ENCODE measurements at places on chromosomes 1 and 21. TPM values are rescaled to one million over a fixed set of nuclear protein-coding genes. Genes with fewer than 3 reads are reported as not detected.

DNA sequence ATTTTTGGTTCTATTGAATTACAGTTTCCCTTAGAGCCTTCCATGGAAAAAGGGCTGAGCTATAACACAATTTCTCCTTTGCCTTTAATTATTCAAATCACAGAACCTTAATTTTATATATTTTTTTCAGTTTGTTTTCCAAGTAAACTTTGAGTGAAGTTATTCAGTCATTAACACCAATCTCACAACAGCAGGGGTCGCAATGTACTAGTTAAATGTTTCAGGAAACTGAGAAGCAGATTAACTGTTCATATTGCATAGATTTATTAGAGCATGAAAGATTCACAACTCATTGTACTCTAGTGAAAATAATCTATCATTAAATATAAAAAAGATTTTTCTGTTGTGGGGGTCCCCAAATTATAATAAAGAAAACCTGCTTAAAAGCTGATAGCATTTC is 64.1 kb downstream of the KIFAP3 start:
- H3K4me1 ChIP-seq: no peaks in the 10 kb centered on the region
- no peak overlapping the region for H3K27ac ChIP-seq
- no peaks in the 10 kb centered on the region for H3K36me3 ChIP-seq
- DNase-seq: no peak

The S100A2 gene
- not detected for total RNA-seq

The CA14 gene
- 0.63 TPM for total RNA-seq

DNA sequence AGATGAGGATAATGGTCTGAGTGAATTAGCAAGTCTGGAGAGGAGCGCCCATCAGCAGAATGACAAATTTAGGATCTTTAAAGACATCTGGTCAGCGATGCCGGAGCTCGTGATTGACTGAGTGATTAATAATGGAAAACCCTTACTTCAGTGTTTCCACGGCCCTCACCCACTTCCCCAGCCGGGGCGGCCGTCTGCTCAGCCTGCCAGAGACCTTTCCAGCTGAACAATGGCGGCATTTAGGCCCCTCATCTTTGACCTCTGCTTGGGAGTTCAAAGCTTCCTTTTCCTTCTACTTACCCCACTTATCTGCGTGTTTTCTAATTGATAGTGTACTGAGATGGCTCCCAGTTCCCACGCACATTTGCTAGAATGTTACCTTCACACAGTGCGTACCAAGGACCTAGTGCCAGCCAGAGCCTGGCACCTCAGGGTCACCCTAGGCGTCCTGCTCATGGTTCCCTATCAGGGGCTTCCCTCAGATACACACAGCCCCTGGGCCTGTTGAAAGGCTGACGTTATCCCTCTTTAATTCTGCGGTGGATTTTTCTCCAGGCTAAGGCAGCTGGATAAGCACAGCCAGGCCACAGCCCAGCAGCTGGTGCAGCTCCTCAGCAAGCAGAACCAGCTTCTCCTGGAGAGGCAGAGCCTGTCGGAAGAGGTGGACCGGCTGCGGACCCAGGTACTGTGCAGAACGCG is 232.8 kb downstream of the SDCCAG8 start:
- peak; percentile 66 for DNase-seq
- no peaks in the 10 kb centered on the region for H3K4me1 ChIP-seq
- H3K27me3 ChIP-seq: no peaks in the 10 kb centered on the region
- no peak overlapping the region for H3K4me3 ChIP-seq
- H3K36me3 ChIP-seq: peaks cover 10% of the 10 kb centered on the region

The GPR153 gene
- total RNA-seq: 2.4 TPM

DNA sequence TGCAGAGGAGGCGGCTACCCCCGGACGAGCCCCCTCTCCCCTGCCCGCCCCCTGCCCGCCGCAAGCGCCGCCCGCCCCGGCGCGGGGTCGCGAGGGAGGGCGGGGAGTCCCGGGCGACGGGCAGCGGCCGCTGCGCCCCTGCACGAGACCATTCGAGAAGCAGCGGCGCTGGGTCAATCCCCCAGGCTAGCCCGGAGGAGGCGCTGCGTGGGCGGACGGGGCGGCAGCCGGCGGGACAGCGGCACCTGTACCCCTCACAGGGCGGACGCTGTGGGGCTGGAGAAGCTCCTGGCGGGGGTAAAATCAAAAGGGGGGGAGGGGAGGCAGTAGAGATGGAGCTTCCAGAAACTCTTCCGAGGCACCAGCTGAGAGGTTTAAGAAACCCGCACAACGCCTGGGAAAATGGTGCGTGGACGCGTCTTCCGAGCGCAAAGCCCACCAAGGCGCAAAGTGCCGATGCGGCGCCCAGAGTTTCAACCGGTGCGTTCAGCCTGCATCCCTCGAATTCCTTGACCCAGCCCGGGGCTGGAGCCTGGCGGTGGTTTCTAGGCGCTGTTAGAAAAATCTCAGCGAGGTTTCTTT is at the start of gene PLPPR5:
PLPPR5 (minus strand) TSS at position 1 of the 582 bp plus-strand sequence. CDS start 190 bp downstream, outside the sequence.
- no peak within 1 kb of the TSS for H3K27ac ChIP-seq
- H3K4me3 ChIP-seq: peak within 1 kb of the TSS; percentile 35
- peaks cover 21% of the 10 kb centered on the region for H3K27me3 ChIP-seq
- H3K4me1 ChIP-seq: peaks cover 15% of the 10 kb centered on the region

The ADCY10 gene
- 0.11 TPM for total RNA-seq

DNA sequence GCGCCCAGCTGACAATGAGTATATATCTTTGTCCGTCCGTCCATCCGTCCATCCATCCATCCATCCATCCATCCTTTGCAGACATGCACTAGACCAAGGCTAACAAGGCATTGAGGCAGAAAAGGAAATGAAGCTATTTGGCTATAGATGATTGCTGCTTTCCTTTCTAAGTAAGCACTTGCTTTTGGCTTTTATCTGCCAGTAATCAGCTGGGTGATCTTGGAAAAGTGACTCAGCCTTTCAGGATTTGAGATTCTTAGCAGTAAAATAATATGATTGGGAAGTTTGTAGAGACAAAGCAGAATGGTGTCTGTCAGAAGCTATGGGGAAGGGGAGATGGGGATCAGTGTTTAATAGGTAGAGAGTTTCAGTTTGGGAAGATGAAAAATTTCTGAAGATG is 22.7 kb downstream of the ZFYVE9 start:
- no peak overlapping the region for H3K27ac ChIP-seq
- H3K27me3 ChIP-seq: no peaks in the 10 kb centered on the region
- no peaks in the 10 kb centered on the region for H3K4me1 ChIP-seq
- DNase-seq: no peak

The RAB3B gene
- total RNA-seq: 1.2 TPM

The SYPL2 gene
- total RNA-seq: 1.00 TPM

The TNFAIP8L2 gene
- 19.1 TPM for total RNA-seq

The AIM2 gene
- total RNA-seq: 0.80 TPM

- peaks cover under 1% of the 10 kb centered on the region for H3K4me1 ChIP-seq
- no peak for DNase-seq
- H3K4me3 ChIP-seq: no peak overlapping the region
- H3K27ac ChIP-seq: no peak overlapping the region
- H3K36me3 ChIP-seq: no peaks in the 10 kb centered on the region
These were observed 5.7 kb upstream of the PLPP3 start for GRCh38 chr1:56584910-56585528.

DNA sequence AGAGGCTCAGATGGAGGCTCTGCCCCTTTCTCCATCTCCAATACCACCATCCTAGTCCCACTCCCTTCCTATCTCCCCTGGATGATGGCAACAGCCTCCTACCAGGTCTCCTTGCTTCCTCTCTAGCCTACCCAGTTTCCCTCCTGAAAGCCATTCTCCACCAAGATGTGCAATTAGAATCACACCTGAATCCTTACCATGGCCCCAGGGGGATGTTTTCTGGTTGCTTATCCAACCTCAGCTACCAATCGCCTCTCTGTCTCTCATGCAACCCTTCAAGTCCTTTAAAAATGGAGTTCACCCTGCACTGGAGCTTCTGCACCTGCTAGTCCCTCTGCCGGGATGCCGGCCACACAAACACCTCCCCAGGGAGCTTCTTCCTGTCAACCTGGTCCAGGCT is 2.9 kb downstream of the RCAN1 start:
- no peaks in the 10 kb centered on the region for H3K36me3 ChIP-seq
- no peaks in the 10 kb centered on the region for H3K27me3 ChIP-seq
- peaks cover 30% of the 10 kb centered on the region for H3K4me1 ChIP-seq
- DNase-seq: no peak

DNA sequence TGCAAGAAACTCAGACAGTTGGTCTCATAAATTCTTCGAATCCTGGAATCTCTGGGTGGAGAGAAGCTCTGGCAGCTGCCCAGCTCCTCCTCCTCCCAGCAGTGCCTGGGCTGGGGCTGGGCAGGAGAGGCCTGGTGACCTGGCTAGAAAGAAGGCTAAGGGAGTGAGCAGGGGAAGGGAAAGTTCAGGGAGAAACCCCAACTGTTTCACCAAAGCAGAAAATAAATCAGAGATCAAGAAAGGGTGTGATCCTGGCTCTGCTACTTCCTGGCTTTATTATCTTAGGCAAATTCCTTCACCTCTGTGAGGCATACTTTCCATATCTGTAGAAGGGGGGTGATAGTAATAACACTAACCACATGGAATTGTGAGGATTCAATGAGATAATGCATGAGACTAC is 8.8 kb upstream of the COL16A1 start:
- DNase-seq: no peak
- H3K27ac ChIP-seq: peak overlapping the region; percentile 9
- H3K36me3 ChIP-seq: no peaks in the 10 kb centered on the region

GRCh38 chr1:111366256-111366655 is 61.3 kb downstream of the OVGP1 start:
- no peak overlapping the region for H3K4me3 ChIP-seq
- no peak for DNase-seq
- no peaks in the 10 kb centered on the region for H3K27me3 ChIP-seq
- no peaks in the 10 kb centered on the region for H3K36me3 ChIP-seq
- H3K4me1 ChIP-seq: no peaks in the 10 kb centered on the region
- no peak overlapping the region for H3K27ac ChIP-seq

- no peak overlapping the region for H3K4me3 ChIP-seq
- H3K27me3 ChIP-seq: no peaks in the 10 kb centered on the region
- H3K36me3 ChIP-seq: no peaks in the 10 kb centered on the region
- DNase-seq: no peak
These were observed 34.9 kb downstream of the HSF2BP start for GRCh38 chr21:43624339-43624738.

DNA sequence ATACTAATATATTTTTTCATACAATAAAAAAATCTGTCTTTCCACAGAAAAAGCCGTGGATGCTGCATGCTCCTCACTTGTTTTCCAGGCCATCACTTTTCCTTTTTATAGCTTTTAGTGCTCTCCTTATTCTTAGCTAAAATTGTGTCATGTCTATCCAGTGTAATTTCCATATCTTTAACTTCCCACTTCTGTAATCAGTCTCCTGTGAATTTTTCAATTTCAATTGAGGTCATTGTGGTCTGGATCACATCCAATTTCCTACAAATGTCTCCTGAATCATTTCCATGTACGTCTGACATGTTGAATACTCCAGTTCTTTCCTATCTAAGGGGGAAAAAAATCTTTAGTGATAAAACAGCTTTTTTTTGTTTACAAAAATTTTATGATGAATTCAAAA is 838.2 kb upstream of the B3GALT2 start:
- no peaks in the 10 kb centered on the region for H3K27me3 ChIP-seq
- H3K27ac ChIP-seq: no peak overlapping the region
- DNase-seq: no peak

GRCh38 chr1:207181847-207182246 is 77.8 kb downstream of the C4BPA start:
- no peaks in the 10 kb centered on the region for H3K27me3 ChIP-seq
- no peak overlapping the region for H3K27ac ChIP-seq
- H3K4me3 ChIP-seq: no peak overlapping the region
- no peaks in the 10 kb centered on the region for H3K36me3 ChIP-seq
- H3K4me1 ChIP-seq: no peaks in the 10 kb centered on the region

The MSH4 gene
- total RNA-seq: not detected

The PLA2G2C gene
- not detected for total RNA-seq

DNA sequence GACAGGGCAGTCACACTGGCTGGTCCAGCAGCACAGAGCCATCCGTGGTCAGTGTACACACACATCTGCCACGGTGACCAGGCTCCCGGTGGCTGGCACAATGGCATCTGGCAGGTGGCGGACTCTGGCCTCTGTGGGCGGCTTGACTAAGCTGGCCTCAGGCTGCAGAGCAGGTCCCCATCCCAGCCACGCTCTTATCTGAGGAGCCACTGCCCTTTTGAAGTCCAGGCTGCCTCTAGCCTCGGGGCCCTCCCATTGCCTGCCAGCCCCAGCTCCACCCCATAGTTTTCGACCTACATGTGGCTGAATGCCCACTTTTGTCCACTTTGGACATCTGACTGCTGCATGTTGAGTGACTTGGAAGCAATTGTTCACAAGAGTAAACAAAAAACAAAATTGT is 29.9 kb upstream of the EDN2 start:
- no peaks in the 10 kb centered on the region for H3K27me3 ChIP-seq
- H3K27ac ChIP-seq: peak overlapping the region; percentile 27
- no peaks in the 10 kb centered on the region for H3K36me3 ChIP-seq
- H3K4me1 ChIP-seq: peaks cover 31% of the 10 kb centered on the region
- no peak overlapping the region for H3K4me3 ChIP-seq

GRCh38 chr1:32128479-32128878 is 20.6 kb downstream of the KPNA6 start:
- no peaks in the 10 kb centered on the region for H3K36me3 ChIP-seq
- H3K4me3 ChIP-seq: no peak overlapping the region
- peaks cover 44% of the 10 kb centered on the region for H3K4me1 ChIP-seq

- H3K36me3 ChIP-seq: no peaks in the 10 kb centered on the region
- H3K27me3 ChIP-seq: no peaks in the 10 kb centered on the region
- no peak overlapping the region for H3K27ac ChIP-seq
These were observed 6.0 kb downstream of the TEX35 start for GRCh38 chr1:178518894-178519293.

GRCh38 chr1:147502760-147503159 is 38.5 kb upstream of the BCL9 start:
- no peak for DNase-seq
- no peaks in the 10 kb centered on the region for H3K27me3 ChIP-seq
- H3K36me3 ChIP-seq: no peaks in the 10 kb centered on the region
- no peak overlapping the region for H3K27ac ChIP-seq

The CRYBG2 gene
- total RNA-seq: 2.3 TPM

DNA sequence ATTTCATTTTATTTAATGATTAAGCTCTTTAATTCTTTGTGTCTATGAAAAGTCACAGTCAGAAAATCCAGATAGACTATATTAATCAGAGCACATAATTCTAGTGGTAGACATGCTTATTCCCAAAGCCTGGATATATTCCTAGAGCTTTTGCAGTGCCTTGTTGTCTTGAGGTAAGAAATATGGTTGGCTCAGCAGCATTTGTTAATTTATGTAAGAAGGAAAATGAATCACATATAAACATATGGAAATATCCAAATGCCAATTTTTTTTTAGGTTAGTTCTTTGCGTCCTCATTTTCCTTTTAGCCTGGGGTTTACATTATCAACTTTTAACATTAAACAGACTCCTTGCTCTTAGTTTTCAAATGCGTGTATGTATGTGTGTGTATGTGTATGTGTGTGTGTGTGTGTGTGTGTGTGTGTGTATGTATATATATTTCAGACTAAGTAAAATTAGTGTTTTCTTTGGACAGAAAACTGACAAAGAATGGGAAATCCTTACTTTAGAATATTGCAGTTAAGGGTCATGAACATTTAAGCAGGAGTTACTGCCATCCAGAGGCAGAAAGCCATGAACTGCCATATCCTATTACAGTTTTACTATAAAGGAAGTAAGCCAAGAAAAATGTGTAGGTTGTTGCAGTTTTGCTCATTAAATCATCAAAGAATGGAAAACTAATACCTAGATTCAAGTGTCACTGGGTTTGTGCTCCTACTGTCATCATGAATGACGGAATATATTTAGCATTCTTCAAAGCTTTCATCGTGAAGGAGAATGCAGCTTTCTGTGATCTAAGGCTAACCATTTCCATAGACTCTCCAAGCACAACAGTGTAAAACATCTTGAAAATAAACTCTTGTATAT is 477.1 kb upstream of the NR5A2 start:
- no peak overlapping the region for H3K4me3 ChIP-seq
- no peaks in the 10 kb centered on the region for H3K27me3 ChIP-seq
- no peaks in the 10 kb centered on the region for H3K4me1 ChIP-seq
- DNase-seq: no peak
- H3K27ac ChIP-seq: no peak overlapping the region
- no peaks in the 10 kb centered on the region for H3K36me3 ChIP-seq
